ENCODE measurements at places on chromosomes 2 and 18. TPM values are rescaled to one million over a fixed set of nuclear protein-coding genes. Genes with fewer than 3 reads are reported as not detected.

IL36G gene
- not detected for total RNA-seq

DNA sequence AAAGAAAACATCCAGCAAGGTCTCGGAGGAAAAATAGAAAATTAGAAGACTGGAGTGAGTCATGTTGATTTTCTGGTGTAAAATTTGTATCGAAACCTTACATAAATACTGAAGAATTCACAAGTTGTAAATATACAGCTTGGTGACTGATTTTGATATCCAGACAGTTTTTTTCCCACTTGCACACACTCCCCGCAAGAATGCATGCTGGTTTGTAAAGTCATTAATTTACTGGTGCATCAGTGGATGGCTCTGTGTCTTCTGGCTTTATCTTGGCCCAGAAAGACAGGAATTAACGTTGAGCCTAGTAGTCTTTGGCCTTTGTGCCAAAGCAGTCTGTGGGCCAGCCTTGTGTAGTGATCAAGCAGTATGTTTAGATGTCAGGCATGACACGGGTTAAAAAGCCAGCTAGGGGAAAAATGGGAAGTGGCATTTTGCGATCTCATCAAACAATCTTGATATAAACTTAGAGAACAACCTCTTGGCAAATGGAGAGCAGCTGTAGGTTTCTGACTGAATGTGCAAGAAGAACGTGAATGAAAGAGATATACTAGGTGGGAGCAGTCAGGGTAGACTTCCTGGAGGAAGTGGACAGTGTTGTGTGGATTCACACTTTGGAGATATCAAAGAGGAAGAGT lies 22.7 kb upstream of the CASP8 start:
- no peak for ATAC-seq

- ATAC-seq: no peak
Observed at GRCh38 chr2:127388423-127389164, 819 bp upstream of the MAP3K2 start.

GRCh38 chr2:239732666-239733010 lies 292.5 kb downstream of the NDUFA10 start:
- ATAC-seq: no peak

GRCh38 chr2:72211350-72211749 lies 63.7 kb upstream of the CYP26B1 start:
- no peak for ATAC-seq

NGEF gene
- 5.1 TPM for total RNA-seq

GRCh38 chr2:106886916-106887758 lies 1.2 kb upstream of the ST6GAL2 start:
- ATAC-seq: peak; percentile 77

DNA sequence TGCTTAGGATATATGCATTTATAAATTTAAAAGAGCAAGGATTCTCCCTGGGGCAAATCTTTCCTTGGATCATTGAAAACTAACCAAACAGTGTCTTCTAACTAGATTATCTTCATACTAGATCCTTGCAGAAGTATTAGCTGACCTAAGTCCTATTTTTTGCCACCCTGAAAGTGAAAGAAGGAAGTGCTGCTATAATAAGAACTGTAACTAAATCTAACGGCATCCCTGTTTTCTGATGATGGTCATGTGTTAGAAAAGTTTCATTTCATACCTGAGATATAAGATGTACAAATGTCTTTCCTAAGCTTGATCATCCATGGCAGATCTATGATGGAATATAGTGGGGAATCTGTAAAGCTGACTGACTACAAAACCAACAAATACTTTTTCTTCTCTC lies 102.7 kb downstream of the MAP2 start:
- no peak for ATAC-seq

UPP2 gene
- total RNA-seq: not detected

DNA sequence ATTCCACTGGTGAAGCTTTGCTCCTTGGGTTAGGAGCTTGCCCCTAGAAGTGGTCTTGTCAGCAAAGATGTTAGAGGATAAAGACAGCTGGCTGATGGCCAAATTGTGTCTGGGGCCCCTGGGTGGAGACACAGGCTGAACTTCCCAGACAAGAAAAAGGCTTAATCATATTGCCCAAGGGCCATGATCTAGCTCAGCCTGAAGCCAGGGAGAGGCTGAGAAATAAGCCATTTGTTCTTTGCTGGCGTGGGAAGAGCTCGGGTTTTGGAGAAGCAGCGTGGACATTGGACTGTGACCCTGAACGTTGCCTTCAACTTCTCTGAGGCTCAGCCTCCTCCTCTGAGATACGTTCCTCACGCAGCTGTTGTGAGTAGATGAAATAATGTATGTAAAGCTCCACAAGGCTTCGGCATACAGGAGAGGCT lies 153.0 kb downstream of the ZFP36L2 start:
- ATAC-seq: no peak

DNA sequence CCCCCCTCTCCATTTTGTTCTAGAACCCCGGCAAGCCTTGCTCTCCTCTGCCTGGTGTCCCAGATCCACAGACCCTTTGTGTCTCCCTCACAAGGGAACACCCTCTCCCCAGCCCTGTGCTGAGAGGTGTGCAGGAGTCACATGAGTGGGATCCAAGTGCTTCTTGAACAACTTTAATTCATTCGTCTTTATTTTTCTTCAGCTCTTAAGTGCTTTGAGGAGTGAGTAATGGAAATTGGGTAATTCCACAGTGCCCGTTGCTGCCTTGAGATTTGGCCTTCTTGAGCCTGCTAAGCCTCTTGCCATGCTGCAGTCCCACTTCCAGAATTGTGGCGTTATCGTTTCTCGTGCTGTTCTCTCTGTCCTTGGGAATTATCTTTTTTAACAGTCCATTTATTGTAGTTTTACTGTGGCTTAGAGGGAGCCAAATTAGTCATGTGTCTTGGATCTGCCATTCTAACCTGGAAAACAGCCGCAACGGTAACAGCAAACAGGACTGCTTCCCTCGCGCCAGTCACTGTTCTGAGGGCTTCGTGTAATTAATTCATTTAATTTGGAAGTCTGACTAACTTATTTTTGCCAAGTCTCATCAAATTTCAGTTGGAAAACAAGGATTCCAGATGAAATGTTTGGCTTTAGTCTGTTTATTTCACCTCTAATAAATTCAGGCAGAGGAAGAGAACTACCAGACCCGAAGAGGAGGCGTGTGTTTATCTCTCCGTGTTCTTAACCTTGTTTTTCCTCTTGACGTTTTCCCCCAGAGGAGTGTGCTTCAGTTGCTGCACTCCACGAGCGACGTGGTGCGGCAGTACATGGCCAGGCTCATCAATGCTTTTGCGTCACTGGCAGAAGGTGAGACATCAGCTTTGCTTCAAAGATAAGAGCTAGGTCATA lies 72.0 kb downstream of the ARMC9 start:
- ATAC-seq: no peak

DNA sequence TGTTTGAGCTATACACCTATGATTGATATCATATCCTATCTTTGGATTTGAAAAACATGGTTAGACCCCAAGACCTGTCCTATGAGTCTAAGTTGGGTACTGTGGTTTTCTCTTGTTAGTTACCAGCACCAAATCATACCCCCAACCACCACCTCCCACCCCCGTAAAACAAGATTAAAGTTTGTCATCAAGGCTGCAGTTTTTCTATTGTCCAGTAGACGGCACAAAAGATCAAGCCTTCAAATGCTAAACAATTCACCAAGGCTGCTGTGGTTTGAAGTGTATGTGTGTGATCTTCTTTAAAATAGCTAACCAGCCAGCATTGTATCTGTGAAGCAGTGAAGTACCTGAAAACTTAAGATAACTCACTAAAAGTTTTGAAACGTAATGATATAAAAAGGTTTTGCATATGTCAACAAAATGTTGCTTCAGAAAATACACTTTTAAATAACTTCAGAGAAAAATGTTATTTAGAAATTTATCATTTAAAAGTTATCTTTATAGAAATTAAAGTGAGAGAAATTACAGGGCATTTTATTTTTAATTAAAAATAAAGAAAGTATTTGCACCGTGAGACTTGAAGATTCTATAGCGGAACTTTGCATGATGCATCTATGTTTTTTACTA lies 5.8 kb upstream of the MEIS1 start:
- ATAC-seq: no peak

ARHGAP28 gene
- 10.7 TPM for total RNA-seq

DNA sequence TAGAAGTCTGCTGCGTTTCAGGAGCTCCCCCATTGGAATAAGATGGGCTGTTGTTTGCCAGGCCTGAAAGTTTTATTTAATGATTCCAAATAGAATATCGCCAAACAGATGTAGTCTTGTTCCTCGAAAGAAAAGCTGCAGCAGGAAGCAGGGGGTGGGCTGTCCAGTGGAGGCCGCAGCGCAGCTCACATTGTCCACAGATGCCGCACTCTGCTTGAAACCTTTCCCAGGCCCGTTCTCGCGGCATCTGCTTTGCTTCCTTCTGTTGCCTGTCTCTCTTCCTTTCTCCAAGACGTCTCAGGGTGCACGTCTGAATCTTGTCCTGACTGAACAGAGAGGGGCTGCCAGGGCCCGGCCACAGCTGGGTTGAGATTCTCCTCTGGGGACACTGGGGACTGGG lies 12.4 kb upstream of the IGFBP2 start:
- peak; percentile 59 for ATAC-seq

DNA sequence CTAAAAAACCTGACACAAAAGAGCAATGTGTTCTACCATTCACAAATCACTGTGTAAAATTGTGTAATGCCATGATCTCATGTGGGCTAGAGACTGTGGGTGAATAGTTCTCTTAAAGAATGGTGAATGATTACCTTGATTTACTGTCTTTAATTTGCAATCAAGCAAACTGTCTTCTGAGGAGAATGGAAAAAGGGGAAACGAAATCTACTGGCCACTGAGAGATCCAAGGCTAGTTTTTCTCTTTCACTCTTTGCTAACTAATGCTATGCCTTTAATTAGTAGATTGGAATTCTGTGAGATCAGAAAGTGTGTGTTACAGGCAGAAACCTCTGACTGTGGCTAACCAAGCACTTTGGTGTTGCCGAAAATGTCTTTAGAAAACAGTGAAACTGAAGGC lies 422.7 kb downstream of the TGIF1 start:
- ATAC-seq: peak; percentile 45

DNA sequence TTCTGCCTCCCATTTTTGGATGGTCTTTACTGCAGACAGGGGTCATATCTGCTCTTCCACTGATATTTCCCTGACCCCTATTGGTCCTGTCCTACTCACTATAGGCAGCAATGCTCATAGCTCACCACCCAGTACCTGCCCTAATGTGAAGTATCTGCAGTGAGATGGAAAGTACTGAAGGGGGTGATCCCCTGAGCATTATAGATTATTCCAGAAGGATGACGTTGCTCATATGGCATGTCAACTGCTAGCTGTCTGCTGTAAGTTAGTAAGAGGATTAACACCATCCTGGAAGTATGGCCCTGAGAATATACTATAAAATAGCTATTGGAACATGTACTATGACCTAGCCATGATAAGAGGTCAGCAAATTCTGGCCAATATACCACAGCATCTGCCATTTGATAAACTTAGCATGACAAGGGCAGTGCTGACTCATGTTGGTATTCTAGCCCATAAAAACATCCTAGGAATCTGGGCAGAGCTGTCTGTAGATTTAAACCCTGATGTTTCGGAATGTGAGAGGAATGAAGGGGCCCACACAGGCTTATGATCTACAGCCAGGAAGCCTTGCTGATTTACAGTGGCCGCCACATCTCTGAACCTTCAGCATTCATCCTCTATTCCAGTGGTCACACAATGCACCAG lies 451.4 kb downstream of the TNS1 start:
- no peak for ATAC-seq

MROH2A gene
- 0.05 TPM for total RNA-seq

DNA sequence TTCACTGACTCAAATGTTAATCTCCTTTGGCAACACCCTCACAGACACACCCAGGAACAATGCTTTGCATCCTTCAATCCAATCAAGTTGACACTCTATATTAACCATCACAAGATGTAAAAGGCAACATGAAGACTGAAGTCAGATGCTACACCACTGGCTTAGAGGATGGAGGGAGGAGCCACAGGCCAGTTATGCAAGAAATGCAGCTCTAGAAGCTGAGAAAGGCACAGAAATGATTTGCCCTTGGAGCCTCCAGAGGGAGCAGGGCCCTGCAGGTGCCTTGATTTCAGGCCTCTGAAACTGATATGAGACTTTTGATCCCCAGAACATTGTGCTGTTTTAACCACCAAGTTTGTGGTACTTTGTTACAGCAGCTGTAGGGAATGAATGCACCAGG lies 276.3 kb downstream of the KCNS3 start:
- ATAC-seq: no peak

DNA sequence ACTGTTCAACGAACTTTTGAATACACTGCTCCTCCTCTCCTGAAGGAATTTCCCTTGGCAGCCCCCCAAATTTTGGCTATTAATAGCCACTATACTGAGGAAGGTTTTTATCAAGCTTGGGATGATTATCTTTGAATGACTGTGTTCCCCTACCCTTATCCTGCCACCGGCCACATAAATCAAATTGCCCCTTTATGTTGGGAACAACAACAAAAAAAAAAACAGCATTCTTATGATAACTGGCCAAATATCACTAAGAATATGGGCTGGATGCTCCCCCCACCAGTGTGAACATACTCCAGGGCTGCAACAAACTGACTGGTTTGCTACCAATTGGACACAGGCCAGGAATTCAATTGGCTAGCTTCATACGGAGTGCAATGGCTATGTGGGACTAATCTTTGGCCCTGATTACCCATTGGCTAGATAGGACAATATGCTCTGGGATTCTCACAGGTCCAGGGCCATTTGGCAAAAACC lies 20.6 kb downstream of the DUSP11 start:
- no peak for ATAC-seq

- no peak for ATAC-seq
Observed at GRCh38 chr2:220935789-220936321, 636.2 kb downstream of the EPHA4 start.

CDH2 gene
- total RNA-seq: 1.0 TPM

GRCh38 chr2:104923665-104924064 lies 69.8 kb downstream of the POU3F3 start:
- ATAC-seq: no peak

DNA sequence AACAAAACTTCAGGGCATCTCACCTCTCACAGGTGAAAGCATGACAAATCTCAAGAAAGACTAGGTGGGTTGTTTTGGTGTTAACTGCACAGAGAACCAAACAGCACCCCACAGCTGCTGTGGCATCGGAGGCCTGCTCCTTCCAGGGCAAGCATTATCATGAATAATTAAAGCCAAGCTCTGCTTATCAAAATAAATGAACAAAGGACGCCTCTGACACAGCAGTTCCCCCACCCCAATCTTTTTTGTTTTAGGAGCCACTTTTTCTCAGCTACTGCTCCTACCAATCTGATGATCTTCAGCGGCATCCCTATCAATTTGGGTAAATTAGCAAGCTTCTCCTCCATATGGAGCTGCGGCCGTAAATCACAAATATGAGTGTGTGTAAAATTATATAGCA lies 58.6 kb downstream of the KLF7 start:
- peak; percentile 3 for ATAC-seq

DNA sequence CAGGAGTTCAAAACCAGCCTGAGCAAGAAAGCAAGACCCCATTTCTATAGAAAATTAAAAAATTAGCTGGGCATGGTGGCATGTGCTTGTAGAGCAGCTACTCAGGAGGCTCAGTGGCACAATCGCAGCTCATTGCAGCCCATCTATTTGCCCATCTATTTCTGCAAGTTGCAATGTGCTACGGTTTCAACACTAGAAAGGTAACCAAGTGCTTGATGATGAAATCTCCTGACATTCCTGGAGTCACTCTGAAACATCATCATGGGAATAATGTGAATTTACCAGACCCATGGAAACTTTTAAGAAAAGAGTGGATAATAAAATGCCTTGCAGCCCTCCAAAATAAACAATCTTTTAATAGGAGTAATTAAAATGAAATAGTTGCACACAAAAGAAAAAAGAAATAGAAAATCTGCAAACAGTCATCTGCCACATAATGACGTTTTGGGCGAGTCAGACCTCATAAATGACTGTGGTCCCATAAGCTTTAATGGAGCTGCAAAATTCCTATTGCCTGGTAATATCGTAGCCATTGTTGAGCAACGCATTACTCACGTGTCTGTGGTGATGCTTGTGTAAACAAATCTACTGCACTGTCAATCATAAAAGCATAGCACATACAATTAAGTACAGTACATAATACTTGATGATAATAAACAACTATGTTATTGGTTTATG lies 46.6 kb upstream of the AMMECR1L start:
- ATAC-seq: no peak

Measured in motor neuron (in vitro differentiated cells).